COR-L47 (cell line): ENCODE measurements at places on chromosomes 3 and 15.

DNA sequence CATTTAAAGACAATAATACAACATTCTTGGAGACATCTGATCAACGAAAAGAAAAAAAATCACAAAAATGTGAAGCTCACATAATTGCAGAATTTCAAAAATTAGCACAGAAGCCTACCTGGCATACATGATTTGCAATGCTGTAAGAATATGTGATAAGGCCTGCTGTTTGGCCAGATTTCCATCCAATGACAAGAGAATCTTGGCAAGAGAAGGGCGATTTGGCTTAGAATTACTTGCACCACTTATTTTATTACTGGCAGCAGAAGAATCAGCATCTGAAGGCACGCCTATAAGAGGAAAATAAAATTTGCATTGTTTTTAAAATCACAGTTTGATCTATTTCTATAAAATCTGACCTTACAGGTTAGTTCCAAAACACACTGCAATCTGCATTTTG lies 70.3 kb upstream of the OCA2 start:
- DNase-seq, result no peak

DNA sequence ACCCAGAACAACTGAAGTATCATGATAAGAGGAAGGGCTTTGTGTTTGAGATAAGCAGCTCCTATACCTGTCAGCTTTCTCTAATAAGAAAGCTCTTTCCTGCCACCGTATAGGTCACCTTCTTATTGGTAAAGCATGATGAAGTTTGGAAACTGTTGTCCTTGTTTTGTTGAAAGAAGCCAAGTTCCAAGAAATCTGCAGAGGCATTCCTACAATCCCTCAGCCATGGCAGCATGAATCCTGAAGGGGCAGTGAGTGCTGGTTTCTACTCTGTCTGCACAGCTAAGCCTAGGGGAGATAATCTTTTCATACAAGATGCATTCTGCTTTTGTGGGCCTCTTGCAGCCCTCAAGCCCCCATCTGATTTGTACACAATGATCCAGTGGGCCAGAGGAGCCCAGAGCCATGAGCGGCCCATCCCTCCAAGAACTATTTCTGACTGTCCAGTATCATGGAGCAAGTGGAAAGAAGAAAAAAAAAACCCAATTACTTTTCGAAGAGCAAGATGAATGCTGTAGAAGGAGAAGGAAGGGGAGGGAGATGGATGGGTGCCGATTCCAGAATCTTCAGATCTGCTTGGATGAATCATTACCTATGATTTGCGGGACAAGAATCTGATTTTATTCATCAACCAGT lies 1.9 kb upstream of the THBS1 start:
- no peak for DNase-seq

- DNase-seq, result no peak
These were observed 7.9 kb downstream of the VGLL4 start for GRCh38 chr3:11635680-11636393.

DNA sequence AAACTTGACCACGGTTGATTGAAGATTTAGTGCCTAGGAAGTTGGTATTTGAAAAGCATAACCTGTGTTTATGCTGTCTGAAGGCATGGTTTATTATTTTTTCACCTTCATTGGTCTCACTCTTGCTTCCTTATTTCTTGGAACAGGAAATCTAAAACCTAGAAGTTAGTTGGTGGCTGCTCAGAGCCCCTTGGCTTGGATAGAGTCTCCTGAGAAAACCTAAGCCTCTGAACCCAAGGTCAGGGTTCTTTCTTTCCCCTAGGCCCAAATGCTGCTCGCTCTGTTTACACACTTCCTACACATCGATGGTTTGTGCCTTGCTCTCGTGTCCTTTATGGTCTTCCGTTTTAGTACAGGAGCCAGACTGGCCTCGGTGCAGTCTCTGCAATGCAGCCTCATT lies 82.2 kb downstream of the TRAK1 start:
- no peak for DNase-seq

DNA sequence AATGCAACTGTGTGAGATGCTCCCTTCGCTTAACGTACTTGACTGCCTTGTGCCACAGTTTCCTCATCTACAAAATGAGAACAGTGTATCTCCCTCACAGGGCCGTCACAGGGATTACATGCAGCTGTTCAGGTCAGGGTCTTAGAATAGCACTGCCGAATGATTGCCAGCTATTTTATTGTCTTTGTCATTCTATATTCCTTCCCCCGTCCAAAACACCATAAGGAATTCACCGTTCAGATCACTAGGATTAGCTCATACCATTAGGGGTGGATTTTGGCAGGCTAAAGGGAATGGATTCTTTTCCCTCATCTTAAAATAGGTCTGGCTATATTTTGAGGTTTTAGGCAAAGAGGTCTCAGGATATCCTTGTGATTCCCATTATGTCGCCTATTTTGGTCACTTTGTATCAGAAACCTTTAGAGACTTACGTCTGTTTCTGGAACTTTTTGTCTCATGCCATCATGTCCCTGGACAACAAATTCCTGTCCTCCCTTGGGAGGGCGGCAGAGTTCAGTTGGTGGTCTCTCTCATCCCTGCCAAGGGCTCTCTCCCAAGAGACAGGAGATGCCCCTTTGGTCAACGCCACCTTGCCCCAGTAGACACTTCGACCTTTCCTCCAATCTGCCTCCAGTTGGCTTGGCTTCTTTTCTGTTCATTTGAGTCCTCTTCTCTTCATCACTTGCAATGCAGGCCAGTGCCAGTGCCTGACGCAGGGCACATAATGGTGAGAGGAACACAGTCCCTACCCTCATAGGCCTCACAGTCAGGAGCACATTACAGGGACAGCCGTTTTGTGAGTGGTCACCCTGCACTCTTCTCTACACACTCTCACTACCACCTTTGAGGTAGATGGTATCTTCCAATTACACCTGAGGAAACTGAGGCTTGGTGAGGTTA lies 171.6 kb upstream of the BHLHE40 start:
- no peak for DNase-seq

GRCh38 chr3:158532099-158532734 lies 38.8 kb upstream of the MLF1 start:
- peak; percentile 39 for DNase-seq

DNA sequence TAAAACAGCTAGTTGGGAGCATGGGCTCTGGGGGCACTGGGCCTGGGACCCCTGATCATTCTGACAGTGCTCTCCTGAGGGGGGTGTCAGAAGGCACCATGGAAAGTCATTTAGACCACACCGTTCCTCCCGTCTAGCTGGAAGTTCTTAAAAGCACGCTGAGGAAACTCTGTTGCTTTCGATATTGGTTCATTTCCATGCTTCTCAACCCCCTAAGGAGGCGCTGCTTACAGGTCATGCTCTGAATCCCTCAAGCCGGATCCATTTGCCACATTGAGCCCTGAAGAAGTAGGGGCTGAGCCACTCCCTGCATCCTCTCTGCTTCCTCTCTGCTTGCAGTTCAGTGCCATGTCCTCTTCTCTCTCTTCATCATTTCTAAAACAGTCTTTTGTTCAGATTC lies 187.2 kb downstream of the CACNA2D3 start:
- no peak for DNase-seq

- DNase-seq, result peak; percentile 85
These were observed 92.8 kb downstream of the GOLIM4 start for GRCh38 chr3:168002786-168003368.

DNA sequence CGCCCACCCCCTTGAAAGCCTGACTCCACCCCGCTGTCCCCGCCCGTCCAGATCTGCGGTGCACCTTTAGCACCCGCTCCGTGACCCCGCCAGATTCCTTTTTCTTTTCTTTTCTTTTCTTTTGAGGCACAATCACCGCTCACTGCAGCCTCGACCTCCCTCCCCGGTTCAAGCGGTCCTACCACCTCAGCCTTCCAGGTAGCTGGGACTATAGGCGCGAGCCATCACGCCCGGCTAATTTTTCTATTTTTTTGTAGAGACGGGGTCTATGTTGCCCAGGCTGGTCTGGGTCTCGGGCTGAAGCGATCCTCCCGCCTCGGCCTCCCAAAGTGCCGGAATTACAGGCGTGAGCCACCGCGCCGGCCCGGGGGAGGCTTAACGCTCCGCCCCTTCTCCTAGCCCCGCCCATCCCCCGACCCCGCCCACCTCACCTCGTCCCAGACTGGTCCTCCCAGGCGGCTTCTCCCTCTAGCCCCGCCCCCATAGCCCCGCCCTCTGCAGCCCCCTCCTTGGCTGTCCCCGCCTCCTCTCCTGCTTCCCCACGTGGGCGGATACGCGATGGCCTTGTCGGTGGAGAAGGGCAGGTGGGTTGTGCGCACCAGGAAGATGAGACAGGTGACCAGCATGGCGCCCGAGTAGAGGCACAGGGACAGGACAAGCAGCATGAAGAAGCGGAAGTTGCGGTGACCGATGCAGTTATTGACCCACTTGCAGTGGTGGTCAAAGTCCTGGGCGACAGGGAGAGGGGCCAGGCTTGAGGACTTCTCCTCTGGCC lies 3.2 kb downstream of the ZDHHC19 start:
- DNase-seq, result no peak

GRCh38 chr3:107988460-107989175 lies 102.2 kb downstream of the CD47 start:
- DNase-seq, result no peak

- DNase-seq, result no peak
These were observed 29.0 kb upstream of the NR2C2 start for GRCh38 chr3:14918356-14918860.

- DNase-seq, result no peak
These were observed 50.4 kb upstream of the MYZAP start for GRCh38 chr15:57541271-57541670.
